PC-9 (cell line): ENCODE measurements at places on chromosomes 7 and 10.

- DNase-seq: no peak
These were observed 171.1 kb downstream of the GRM3 start for GRCh38 chr7:86814661-86815379.

- no peak for DNase-seq
These were observed 100.3 kb downstream of the MACC1 start for GRCh38 chr7:20116869-20117268.

- peak; percentile 89 for DNase-seq
These were observed at the start of gene CAV1 for GRCh38 chr7:116524609-116525297. TSS of gene CAV1 (plus strand) at chr7:116525036. CDS start at chr7:116525063, 27 bp downstream.

- DNase-seq: no peak
These were observed 55.7 kb downstream of the TMEM209 start for GRCh38 chr7:130149281-130150139.

DNA sequence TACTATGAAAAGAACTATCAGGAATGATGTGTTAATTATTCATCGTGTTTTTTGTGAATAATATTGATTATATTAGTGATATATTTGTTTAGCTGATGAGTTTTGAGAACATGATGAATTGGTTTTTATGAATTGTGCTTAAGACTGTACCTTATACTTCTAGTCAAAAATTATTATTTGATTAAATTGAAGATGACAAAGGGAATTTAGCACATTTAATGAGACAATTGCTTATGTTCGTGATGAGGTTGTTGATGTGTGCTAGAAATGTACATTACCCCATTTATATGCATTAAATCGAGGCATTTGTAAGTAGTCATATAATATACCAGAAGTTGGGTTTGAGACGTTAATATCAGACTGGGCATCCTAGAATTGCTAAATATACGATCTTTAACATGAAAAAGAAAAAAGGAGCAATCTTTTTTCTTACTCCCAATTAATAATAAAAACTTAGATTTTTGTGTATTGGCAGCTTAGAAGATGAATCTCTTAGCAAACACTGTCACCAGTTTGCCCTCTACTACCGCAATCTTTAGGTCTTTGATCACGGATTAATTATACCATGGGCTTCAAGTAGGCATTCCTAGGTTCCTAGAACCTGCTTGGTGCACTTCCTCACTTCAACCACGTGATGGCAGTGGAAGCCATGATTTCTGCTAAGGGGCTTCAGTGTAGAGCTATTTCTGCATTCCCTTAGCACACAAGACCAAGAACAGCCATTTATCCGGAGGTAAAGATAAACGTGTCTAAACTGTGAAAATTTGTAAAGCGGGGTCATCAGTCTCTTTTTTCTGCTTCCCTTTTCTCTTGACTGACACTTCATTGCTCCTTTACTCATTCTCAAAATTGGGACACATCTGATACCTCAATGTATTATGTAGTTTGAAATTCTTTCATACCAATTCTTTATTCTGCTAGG, 1.6 kb downstream of the KLHDC10 start:
- DNase-seq: peak; percentile 66

GRCh38 chr7:126378642-126379041, 874.1 kb downstream of the GRM8 start:
- DNase-seq: no peak
